ENCODE measurements at places on chromosomes 12 and 14.

DNA sequence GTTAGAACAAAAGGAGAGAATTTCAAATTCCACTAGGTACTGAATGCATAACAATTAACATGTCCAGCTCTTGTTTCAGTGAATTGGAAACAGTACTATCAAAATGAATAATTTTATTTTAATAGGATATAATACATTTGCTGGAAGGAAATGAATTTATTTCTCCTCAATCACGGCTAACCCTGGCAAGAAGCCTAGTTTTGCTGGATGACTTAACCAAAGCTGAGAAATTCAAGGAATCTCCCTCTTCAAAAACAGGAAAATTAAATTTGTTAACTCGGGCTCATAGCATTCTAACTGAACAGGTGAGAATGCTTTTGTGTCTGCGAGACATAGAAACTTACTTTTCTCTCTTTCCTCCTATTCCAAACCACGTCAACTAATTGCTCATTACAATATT lies 163.5 kb upstream of the NEDD1 start:
- DNase-seq: peak; percentile 18

DNA sequence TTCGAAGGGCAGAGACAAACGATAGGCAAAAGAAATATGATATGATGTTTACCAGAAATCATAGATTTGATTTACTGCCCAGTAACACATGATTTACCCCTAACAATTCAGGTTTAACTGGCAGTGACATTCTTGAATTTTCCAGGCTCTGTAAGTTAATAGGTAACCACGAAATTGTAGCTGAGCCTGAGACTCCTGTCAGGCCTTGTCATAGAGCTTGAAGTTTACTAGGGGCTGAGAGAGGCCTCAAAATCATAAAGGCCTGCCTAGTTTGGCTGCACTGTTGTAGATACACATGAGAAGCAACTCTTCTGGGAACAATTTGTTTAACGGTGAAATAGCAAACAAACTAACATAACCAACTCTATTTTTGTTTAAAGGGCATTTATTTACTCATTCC lies 3.3 kb downstream of the ERP27 start:
- DNase-seq: no peak

GRCh38 chr14:72577521-72577920 lies 316.4 kb downstream of the DPF3 start:
- no peak for DNase-seq

DNA sequence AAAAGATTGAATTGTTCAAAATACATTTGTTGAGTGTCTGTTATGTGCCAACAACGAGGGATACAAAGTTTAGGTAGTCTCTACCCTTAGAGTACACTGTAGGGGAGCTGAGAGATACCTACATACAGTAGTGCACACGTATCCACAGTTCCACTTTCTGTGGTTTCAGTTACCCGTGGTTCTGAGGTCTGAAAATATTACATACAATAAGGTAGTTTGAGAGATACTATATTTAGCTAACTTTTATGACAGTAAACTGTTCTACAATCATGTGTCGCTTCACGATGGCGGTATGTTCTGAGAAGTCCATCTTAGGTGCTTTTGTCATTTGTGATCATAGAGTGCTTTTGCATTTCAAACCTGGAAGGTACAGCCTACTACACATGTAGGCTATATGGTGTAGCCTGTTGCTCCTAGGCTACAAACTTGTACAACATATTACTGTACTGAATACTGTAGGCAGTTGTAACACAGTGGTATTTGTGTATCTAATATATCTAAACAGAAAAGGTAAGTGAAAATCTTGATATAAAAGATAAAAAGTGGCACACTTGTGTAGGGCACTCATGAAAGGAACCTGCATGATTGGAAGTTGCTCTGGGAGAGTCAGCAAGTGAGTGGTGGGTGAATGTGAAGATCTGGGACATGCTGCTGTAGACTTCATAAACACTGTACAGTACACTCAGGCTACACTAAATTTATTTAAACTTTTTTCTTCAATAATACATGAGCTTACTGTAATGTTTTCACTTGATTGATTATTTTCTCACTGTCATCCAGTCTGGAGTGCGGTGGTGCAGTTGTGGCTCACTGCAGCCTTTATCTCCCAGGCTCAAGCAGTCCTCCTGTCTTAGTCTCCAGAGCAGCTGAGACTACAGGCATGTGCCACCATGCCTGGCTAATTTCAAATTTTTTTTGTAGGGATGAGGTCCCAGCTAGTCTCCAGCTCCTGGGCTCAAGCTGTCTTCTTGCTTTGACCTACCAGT lies 4.0 kb downstream of the CPSF6 start:
- no peak for DNase-seq

GRCh38 chr12:10140001-10140400 lies 10.0 kb upstream of the CLEC7A start:
- DNase-seq: peak; percentile 34

DNA sequence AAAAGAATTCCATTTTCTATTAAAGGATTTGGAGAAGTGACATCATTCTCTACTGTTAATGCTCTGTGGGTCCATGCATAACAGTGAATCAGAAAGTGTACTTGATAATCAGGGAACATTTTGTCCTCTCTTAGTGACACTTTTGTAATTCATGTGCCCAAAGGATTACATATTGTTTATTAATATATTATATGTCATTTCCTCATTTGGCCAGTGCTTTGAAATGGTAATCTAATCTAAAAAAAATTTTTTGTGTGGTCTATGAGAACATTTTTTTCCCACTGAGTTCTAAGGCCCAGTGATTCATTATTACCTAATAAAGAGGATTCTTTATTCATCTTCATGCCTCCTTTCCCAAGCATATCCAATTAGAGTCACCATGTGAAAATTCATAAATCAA lies 79.7 kb upstream of the MYF6 start:
- DNase-seq: peak; percentile 98

DNA sequence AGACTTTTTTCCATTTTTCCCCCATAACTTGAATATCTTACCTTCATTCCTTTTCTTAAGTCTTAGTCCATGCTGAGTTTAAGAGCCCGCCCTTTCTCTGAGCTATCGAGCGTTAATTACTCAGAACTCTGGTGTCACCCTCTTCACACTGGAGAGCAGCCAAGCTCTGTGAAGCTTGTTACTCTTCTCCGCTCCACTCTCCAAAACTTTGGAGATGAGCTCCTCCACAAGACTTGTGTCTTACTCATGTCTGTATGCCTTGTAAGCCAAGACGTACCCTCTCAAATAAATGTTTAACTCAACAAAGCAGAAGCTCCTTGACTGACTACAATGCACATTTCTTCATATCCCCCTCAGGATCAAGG lies 54.7 kb downstream of the DICER1 start:
- no peak for DNase-seq

DNA sequence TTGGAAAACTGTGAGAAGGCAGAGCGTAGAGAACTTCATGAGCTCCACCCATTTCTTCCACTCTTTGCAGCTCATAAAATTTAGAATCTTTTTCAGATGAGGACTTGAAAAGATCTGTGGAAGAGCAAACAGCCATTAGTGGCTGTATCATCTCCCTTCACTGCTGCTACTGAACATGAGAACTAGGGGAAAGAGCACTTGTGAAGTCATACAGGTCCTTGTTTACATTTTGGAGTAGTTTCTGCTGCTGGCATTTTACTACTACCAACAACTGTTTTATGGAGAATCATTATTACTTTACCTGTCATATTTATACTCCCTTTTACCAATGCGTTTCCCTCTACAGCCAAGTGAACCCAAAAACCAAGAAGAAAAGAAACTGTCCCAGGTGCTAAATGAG lies 41.0 kb downstream of the RPGRIP1 start:
- DNase-seq: no peak

DNA sequence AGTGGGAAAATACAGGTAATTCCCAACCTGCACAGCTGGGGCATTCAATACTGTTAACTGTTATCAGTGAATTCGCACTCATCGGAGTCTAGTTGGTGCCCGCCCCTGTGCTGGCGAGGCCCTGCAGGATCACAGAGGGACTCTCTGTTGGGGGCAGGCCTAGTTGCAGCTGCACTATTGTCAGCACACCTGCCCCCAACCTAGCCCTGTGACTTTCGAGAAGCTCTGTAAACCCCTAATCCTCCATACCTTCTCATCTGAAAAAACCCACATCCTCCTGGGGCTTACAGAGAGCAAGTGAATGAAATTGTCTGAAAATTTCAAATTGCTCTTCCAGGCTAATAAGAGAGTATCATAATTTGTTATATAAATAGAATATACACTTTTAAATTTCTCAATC lies 132.2 kb upstream of the NUDT4 start:
- no peak for DNase-seq

GRCh38 chr14:71852181-71852580 lies 80.0 kb upstream of the RGS6 start:
- DNase-seq: no peak

GRCh38 chr14:74863274-74863673 lies 12.7 kb downstream of the PROX2 start:
- no peak for DNase-seq

GRCh38 chr14:61526405-61527312 lies 168.7 kb upstream of the HIF1A start:
- no peak for DNase-seq

DNA sequence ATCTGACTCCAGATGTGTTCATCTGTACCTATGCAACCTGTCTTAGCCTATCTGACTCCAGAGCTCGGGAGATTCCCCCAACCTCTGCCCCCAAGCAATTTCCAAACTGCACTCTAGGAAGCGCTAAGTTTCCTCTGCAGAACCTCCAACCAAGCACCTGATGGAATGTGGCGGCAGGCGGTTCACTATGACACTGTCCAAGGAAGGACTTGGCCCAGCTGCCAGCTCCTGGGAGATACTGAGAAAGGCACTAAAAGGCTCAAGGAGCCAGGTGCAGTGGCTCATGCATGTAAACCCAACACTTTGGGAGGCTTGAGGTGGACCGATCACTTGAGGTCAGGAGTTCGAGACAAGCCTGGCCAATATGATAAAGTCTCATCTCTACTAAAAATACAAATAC lies 244.0 kb downstream of the BCL11B start:
- no peak for DNase-seq

Measured in LHCN-M2 (cell line).